Spinal cord (tissue), 10 donors: ENCODE measurements at places on chromosomes 2 and 18. TPM values are rescaled to one million over a fixed set of nuclear protein-coding genes. Genes with fewer than 3 reads are reported as not detected.

GRCh38 chr2:239275847-239276831, 124.7 kb downstream of the HDAC4 start:
- peaks cover 85% of the 10 kb centered on the region for H3K4me1 ChIP-seq
- H3K27me3 ChIP-seq, result no peaks in the 10 kb centered on the region
- peak overlapping the region; percentile 79 for H3K27ac ChIP-seq
- H3K4me3 ChIP-seq, result no peak overlapping the region

GRCh38 chr2:25620711-25621110, 52.7 kb downstream of the DTNB start:
- H3K36me3 ChIP-seq, result no peaks in the 10 kb centered on the region
- H3K27me3 ChIP-seq, result no peaks in the 10 kb centered on the region
- no peak overlapping the region for H3K4me3 ChIP-seq
- no peaks in the 10 kb centered on the region for H3K4me1 ChIP-seq

GRCh38 chr2:123438251-123438650, 586.8 kb upstream of the CNTNAP5 start:
- no peaks in the 10 kb centered on the region for H3K27me3 ChIP-seq
- peak overlapping the region; percentile 2 for H3K27ac ChIP-seq
- H3K36me3 ChIP-seq, result no peaks in the 10 kb centered on the region
- H3K4me1 ChIP-seq, result peaks cover 4% of the 10 kb centered on the region
- no peak overlapping the region for H3K4me3 ChIP-seq
- DNase-seq, result no peak

DNA sequence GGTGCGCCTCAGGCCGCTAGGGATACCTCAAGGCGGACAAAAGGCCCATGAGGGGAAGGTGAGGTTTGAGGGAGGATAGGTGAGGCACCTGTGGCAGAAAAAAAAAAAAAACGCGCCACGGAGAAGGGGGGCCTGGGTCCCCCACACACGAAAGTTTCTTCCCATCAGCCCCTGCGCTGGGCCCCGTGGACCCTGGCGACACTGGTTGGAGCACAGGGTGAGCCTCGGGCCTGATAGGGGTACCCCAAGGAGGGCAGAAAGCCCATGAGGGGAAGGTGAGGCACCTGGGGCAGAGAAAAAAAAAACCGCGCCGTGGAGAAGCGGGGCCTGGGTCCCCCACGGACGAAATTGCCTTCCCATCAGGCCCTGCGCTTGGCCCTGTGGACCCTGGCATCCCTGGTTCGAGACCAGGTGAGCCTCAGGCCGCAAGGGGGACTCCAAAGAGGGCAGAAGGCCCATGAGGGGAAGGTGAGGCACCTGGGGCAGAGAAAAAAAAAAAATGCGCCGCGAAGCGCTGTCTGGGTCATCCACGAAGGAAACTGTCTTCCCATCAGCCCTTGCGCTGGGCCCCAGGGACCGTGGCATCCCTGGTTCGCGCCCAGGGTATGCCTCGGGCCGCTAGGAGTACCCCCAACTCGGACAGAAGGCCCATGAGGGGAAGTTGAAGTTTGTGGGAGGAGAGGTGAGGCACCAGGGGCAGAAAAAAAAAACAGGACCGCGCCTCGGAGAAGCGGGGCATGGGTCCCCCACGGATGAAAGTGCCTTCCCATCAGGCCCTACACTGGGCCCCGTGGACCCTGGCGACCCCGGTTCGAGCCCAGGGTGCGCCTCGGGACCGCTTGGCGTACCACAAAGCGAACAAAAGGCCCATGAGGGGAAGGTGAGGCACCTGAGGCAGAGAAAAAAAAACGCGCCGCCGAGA, 226.2 kb downstream of the CCDC74A start:
- H3K27ac ChIP-seq, result no peak overlapping the region
- no peak overlapping the region for H3K4me3 ChIP-seq
- H3K4me1 ChIP-seq, result peaks cover 8% of the 10 kb centered on the region
- peaks cover 27% of the 10 kb centered on the region for H3K36me3 ChIP-seq

DNA sequence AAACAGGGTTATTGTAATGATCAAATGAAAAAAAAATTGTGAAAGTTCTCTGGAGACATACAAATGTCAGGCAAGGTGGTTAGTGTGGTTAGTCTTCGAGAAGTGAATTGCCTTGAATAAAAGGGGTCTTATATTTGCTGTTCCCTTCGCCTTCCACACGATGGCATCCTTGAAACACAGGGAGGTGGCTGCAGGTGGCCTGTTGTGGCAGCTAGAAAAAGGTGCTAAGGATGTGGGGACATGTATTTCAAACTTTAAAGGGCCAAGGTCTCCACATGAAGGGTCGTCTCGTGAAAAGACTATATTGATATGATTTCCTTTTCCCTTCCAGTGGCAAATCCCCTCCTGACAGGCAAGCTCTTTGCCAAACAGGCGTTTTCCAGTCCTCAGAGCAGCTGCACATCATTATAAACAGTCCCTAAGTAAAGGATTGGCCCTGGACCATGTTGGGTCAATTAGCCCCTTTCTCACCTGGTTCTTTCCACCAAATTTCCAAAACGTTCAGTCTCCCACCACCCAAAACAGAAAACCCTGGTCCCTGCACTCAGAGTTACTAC, 68.5 kb downstream of the COPS8 start:
- no peaks in the 10 kb centered on the region for H3K27me3 ChIP-seq
- no peaks in the 10 kb centered on the region for H3K36me3 ChIP-seq
- no peak overlapping the region for H3K27ac ChIP-seq
- peak; percentile 51 for DNase-seq
- peaks cover 19% of the 10 kb centered on the region for H3K4me1 ChIP-seq
- H3K4me3 ChIP-seq, result no peak overlapping the region

DNA sequence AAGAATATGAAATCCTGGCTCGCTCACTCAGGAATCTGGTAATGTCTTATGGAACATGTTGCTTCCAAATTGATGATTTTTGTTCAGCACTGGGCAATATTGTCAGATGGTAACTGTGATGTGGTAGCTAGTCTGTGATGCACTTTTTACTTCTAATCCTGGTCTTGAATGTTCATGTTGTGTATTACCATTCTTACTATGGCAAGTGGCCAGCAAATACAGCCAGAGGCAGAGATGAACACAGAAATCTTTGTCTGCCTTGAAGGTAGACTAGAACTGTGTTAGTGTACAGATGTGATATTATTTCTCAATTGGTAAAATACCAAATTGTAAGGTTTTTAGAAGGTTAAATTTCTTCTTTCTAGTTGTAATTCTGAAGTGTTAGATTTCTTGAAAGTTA, 83.3 kb downstream of the UBE2E3 start:
- no peak overlapping the region for H3K27ac ChIP-seq
- no peaks in the 10 kb centered on the region for H3K27me3 ChIP-seq
- no peaks in the 10 kb centered on the region for H3K4me1 ChIP-seq
- no peak overlapping the region for H3K4me3 ChIP-seq
- peak; percentile 20 for DNase-seq

DNA sequence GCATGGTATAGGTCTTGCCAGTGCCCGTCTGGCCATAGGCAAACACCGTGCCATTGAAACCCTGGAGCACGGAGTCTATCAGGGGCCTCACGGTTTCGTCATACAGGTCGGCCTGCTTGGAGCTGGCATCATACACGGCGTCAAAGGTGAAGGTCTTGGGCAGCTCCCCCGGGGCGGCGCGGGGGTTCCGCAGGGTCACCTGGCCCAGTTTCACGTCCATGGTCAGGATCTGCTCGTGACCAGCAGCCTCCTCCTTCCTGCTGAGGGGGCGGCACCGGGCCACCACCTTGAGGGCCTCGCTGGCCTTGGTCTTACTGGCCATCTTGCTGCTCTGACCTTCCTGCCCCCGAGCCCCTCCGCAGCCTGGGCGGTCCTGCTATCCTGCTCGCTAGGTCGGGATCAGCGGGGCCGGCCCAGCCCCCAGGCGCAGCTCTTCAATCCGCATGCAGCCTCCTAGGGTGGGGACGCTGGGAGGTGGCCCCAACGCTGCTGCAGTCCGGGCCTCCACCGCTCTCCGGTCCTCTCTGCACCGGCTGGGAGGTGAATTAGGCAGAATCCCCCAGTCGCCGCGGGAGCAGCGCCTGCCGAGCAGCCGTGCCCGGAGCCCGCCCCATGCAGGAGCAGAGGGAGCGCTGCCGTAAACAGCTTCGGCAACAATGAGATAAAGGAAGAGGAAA, 563 bp downstream of the KIF3C start:
- peak overlapping the region; percentile 86 for H3K4me3 ChIP-seq
- H3K36me3 ChIP-seq, result peaks cover 14% of the 10 kb centered on the region
- DNase-seq, result no peak
- H3K27me3 ChIP-seq, result no peaks in the 10 kb centered on the region
- H3K4me1 ChIP-seq, result peaks cover 57% of the 10 kb centered on the region

DNA sequence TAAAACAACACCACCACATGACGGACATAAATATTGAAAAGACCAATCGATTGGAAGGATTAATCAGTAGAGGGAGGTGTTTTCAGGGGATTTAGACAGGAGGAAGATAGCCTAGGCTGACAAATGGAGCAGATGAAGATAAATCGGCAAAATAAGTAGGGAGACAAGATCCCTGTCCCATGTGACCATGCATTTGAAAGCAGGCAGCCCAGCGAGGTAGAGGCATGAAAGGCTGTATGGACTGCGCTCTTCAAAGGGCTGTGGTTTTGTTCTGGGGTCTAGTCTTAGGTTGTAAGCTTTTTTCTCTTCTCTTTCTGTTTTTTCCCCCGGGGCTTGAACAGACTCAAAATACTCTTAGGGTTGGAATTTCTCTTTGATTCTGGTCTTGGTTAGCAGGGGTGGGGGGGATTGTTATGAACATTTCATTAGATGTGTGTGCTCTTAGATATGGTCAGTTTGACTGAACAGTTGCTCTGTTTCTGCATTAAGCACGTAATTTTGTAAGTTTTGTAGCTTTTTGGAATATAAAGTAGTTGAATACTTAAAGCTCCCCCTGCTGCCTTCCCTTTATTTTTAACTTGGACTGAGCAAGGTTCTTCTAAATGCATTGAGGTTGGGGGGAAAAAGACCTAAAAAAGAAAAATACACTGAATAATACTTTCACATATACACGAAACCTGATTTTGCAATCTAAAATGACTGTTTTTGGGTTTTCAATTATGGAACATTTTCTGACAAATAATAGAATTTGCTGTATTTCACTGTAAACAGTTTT, 32.2 kb downstream of the ZNF532 start:
- H3K27ac ChIP-seq, result peak overlapping the region; percentile 26
- H3K4me3 ChIP-seq, result no peak overlapping the region
- no peak for DNase-seq
- peaks cover 43% of the 10 kb centered on the region for H3K4me1 ChIP-seq
- H3K36me3 ChIP-seq, result peaks cover 22% of the 10 kb centered on the region

DNA sequence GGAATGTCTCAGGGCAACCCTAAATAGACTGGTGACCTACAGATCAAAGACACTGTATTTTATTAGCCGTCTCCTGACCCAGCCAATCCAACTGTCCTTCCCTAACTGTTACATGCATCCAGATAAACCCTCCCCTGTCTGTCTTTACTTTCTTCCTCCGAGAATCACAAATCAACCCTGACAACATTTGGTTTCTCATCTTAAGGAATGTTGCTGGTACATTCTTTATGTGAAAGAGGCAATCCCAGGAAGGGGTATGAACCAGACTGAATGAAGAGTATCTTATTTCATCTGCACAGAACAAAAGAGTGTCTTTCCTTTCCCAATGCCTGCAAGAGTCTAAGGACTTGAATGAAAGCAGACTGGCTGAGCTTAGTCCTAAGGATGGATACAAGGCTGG, 113.9 kb upstream of the LTBP1 start:
- H3K4me1 ChIP-seq, result peaks cover 2% of the 10 kb centered on the region
- DNase-seq, result no peak
- no peak overlapping the region for H3K4me3 ChIP-seq
- H3K27me3 ChIP-seq, result no peaks in the 10 kb centered on the region

GRCh38 chr2:24016853-24017703, 7.2 kb downstream of the MFSD2B start:
- H3K27ac ChIP-seq, result no peak overlapping the region
- no peaks in the 10 kb centered on the region for H3K4me1 ChIP-seq
- H3K4me3 ChIP-seq, result no peak overlapping the region
- no peak for DNase-seq
- peaks cover 19% of the 10 kb centered on the region for H3K36me3 ChIP-seq

The HOXD10 gene
- total RNA-seq, result 15.5 TPM

The CHCHD5 gene
- 22.8 TPM for total RNA-seq

The GATA6 gene
- total RNA-seq, result 4.6 TPM

The RIT2 gene
- total RNA-seq, result 7.1 TPM

The HIBCH gene
- total RNA-seq, result 42.1 TPM
